Epithelial cell of prostate (primary cell): ENCODE measurements at places on chromosomes 6 and 20.
A peak's percentile ranks its signal among the peaks of the same experiment; 100 is the strongest.

GRCh38 chr6:28336284-28337120 lies 554 bp upstream of the ZSCAN31 start:
- DNase-seq, result no peak

DNA sequence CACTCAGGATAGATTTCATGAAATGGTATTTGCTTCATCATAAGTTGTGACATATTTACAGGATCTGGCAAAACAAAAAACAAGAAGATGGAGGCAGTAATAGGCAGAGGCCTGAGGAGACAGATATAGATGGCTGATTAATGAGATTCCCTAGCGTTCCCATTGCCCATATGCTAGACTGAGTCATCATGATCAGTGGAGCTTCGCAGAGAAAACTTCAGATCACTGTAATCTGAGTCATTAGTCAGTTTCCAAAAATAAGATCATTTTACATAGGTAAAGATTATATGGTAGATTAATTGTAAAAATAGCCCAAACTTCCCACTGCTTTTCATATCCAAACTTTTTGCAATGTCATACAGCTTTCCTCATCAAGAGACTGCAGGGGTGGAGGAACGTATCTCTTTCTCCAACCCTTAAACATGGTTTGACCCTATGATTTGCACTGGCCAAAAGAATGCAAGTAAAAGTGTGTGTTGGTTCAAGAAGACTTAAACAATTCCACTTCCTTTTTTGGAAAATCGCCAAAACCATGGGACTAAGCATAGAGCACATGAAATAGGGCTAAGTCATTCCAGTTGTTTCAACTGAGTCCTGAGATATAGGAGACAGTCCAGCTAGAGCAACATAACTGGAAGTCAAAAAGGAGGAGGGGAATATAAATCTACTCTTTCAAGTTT lies 626.0 kb downstream of the RNF144B start:
- DNase-seq, result no peak

GRCh38 chr6:67880939-67881705 lies 754.0 kb upstream of the ADGRB3 start:
- DNase-seq, result no peak

DNA sequence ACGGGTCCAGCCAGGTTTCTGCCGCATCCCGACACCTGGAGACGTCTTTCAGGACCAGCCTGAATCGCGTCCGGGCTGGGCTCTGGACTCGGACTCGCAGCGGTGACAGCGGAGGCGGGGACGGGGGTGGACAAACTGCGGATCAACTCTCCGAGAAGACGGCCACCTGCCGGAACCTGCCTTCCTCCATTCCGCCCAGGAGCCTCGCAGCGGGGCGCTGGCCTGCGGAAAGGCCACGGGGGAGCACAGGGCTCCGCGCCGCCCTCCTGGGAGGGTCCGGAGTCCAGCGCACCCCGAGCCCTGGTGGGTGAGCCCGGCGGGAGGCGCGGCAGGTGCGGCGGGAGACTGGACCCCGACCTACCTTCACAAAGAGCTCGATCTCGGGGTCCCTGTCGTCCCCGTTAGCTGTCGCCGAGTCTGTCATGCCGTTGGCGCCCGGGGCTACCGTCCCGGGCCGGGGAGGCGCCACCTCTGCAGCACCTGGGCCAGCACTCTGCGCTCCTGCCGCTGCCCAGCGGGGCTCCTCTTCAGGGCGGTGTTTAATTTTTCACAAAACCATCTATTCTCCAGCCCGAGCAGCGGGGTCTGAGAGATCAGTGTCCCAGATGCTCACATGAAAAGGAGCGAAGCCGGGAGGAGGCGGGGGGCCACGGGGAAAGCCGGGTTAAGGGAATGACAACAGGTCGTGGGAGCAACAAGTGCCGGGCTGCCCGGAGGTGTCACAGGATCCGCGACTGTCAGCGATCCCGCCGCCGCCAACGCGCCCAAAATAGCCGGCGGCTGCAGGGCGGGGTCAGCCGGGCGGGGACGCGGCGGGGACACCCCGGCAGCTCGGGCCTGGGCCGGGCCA lies at the start of gene CLIC5:
Gene CLIC5, minus strand, starts transcription at position 742 of the 850 bp plus-strand sequence. Its CDS starts 318 bp downstream, at position 424.
- DNase-seq, result no peak

DNA sequence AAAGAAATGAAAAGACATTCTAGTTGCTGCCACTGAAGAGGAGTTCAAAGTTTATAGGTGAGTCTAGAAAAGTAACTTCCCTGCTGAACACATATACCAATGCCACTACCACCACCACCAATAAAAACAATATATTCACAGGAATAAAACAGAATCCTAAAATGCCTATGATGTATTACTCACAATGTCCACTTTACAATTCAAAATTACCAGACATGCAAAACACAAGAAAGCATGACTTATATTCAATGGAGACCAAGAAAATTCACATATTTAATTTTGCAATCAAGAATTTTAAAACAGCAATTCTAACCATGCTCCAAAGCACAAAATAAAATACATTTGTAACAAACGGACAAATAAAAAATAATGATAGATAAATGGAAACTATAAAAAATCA lies 385.3 kb upstream of the RUNX2 start:
- DNase-seq, result no peak

DNA sequence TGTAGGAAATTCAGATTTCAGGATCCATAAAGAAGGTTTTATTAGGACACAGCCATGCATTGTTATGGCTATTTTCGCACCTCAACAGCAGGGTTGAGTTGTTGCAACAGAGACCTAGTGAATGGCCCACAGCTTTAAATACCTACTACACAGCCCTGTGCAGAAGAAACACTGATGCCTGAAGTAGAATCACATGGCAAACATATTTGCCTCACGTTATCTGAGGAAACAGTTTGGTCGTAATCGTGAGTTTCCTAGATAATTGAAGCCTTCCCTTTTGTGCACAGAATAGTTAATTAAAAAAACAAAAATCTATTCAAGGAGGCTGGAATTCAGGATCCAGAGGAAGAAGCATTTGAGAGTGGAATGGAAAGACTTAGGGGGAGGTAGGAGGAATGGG lies 55.1 kb downstream of the GCNT2 start:
- no peak for DNase-seq

GRCh38 chr20:10632721-10633509 lies 40.9 kb downstream of the JAG1 start:
- DNase-seq, result no peak

- peak; percentile 3 for DNase-seq
These were observed 71.3 kb downstream of the CDKAL1 start for GRCh38 chr6:20605581-20605980.

DNA sequence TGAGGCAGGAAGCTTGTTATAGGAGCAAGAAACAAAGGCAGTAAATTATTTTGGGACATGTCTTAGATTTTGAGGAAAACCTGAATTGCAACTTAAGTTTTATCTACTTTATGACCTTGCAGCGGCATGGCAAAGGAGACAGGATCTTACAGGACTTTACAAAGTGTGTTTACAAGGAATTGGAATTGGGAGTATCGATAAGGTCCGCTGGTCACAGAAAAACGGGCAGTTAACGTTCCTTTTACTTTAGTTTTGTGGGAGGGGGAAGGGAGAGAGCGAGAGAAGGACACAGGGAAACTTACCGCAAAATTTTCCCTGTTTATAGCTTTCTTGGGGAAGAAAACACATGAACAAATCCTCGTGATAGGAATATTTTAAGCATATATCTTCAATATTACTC lies 1607.2 kb downstream of the GRIK2 start:
- DNase-seq, result no peak

DNA sequence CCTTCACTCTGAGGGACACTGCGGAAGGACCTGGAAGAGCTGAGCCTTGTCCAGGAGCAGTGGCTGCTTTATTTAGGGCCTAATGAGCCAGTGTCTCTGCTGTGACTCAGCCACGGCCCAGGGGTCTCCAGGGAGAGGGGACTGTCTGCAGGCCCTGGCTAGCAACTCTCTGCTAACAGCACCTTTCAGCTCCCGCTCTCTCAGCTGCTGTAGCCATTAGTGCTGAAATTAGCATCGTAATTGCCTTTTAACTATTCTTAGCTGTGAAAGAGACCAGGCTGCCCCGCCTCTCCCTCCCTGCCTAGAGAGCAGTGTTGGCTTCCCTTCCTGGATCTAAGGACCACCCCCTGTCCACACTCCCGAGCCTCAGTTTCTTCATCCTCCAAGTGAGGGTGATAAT lies 53.1 kb upstream of the SLC32A1 start:
- DNase-seq, result no peak

DNA sequence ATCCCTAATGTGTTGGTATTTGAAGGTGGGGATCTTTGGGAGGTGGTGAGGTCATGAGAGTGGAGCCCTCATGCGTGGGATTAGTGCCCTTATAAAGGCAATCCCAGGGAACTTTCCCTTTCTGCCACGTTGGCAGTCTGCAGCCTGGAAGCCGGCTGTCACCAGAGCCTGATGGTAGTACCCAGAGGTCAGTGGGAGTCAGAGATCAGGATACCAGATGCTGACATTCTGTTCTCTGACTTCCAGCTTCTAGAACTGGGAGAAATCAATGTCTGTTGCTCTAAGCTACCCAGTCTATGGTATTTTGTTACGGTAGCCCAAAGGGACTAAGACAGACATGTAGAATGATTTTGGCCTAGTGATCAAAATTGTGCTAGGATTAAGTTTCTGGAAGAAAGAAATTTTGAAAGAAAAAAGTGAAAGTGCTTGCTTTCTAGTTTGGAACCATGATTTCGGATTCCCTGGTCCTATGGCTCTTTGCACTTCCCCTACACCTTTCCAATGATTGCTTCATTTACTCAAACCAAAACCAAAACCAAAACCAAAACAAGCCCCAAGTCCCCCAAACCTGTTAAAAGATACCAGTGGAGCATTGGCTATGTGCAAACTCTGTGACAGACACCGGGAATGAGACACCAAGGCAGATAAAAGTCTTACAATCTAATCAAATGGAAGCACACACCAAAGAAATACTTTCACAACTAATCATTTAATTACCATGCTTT lies 173.7 kb upstream of the ZNF217 start:
- DNase-seq, result no peak

GRCh38 chr20:33651562-33652048 lies 10.5 kb upstream of the C20orf144 start:
- no peak for DNase-seq

DNA sequence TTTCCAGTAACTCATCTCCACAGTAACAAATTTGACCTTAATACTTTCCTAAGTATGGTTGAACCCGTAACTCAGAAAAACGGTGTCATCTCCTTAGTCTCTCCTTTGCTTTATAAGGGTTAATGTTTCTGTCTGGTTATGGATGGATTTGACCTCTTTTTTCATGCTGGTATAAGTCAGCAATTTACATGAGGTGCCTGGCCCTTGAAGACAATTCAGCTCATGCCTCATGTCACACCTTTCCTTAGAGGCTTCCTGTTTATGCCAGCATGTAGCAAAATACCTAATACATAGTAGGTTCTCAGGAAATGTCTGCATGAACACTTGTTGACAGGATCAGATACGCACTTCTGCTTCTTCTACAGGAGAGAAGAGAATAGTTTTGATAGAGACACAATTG lies 37.7 kb upstream of the C20orf144 start:
- DNase-seq, result no peak

GRCh38 chr20:3432844-3433243 lies 25.4 kb upstream of the DNAAF9 start:
- DNase-seq, result no peak

- DNase-seq, result no peak
These were observed 46.8 kb downstream of the CYP24A1 start for GRCh38 chr20:54126806-54127655.
